ENCODE measurements at places on chromosomes 2 and 18.

- DNase-seq = no peak
Measured at GRCh38 chr2:53181759-53182158, 585.8 kb upstream of the CHAC2 start.

DNA sequence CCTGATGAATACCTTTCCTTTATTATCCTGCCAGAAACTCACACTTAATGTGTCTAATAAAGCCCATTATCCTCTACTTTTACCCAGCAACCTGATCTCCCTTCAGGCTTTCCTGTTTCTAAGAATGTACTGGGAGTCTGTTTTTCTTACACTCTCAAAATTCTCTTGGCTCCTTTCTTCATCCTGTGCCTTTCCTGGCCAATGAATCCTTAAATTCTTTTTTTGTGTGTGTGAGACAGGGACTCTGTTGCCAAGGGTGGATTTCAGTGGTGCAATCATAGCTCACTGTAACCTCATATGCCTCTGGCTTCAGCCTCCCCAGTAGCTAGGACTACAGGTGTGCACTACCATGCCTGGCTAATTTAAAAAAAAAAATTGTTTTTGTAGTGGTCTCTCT lies 72.7 kb downstream of the MAP2 start:
- no peak for DNase-seq

DNA sequence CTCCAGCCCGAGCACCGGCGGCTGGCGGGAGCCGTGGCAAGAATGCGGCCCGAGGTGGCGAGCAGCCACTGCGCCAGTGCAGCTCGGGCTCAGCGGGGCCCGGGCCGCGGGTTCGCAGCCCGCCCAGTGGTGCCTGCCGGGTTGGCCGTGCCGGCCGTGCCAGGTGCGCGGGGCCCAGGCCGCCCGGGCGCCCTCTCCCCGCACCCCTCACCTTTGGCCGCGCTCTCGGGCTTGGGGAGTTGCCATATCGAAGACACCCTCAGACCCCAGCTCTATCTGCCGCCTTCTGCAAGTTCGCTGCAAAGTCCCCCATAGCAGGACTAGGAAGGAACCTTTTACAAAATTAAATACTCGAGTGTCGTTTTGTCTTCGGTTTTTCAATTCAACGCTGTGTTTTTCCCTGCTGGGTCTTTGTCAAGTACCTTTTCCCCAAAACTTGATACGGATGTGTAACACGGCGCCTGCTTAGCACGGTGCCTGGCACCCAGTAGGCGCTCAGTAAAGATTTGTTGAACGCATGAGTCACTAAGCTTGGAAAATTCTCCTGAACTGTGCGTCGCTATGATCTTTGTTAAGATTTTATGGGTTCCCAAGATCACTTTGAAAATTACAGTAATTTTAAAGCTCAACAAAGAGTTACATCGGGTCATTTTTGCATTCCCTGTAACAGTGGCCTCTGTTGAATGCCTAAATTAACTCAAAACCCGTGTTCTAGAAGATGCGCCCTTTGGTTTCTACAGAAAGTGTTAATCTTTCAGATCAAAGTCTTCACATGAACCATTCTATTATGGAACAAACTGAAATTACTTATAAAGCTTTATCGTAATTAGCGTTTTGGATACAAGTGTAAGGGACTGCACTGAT lies 750 bp downstream of the STRADB start:
- no peak for DNase-seq

GRCh38 chr2:86750240-86750839 lies 30.2 kb downstream of the RMND5A start:
- DNase-seq = no peak

DNA sequence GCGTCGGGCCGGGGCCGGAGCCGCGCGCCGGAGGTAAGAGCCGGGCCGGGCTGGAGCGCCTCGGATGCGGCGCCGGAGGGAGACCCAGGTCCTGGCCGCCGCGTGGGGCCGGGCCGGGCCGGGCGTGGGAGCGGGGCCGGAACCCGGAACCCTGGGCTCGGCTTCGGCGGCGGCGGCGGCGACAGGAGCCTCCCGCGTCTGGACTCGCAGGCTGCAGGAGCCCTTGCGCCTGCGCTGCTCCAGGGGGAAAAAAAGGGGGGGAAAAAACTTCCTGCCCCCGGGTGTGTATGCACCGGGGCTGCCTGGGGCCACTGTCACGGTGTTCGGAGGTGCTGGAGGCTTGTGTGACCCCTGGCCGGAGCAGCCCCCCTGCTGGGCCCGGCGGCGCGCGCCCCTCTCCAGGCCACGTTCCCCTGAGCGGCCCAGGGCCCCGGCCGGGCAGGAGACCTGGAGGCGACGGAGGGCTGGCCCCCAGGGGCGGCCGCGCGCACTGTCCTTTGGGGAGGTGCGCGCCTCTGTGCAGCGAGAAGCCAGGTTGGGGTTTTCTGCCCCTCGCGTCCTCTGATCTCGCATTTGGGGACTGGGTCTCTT lies 864 bp downstream of the KLHL29 start:
- DNase-seq = no peak

GRCh38 chr2:34907812-34908211 lies 1308.7 kb upstream of the FAM98A start:
- DNase-seq = no peak

GRCh38 chr18:59866551-59867269 lies 33.1 kb upstream of the PMAIP1 start:
- no peak for DNase-seq

GRCh38 chr18:9934274-9934673 lies 20.5 kb downstream of the VAPA start:
- no peak for DNase-seq

DNA sequence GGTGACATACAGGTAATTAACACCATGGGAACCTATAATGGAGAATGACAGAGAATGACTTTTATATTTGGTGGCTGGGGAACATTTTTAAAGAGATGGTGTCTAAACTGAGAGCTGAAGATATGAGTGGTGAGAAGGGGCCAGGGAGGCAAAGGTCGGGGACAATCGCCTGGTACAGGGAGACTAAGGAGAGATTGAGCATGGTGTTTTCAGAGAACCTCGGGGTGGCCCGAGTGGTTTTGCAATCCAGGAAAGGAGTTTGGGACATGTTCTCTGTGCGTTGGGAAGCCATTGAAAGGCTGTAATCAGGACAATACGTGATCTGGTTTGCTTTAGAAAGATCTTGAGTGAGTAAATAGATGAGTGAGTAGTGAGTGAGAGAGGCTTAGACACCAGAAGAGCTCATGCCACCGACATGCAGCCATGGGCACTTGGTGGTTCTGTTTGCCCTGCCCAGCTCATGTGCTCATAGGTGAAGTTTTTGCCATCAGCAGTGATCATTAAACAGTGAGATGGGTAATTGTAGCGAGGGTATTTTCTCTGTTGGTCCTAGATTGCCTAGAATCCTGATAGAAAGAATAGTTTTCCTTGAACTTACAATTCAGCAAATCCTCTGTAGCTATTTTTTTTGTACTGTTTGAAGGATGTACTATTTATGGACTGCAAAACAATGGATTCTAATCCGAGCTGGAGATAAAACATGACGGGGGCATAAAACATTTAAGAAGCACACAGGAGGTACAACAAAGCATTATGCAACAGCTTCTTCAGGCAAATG lies 114.7 kb downstream of the SH3RF3 start:
- DNase-seq = no peak

GRCh38 chr2:110869472-110870446 lies 137.4 kb downstream of the ACOXL start:
- DNase-seq = no peak

- DNase-seq = no peak
Measured at GRCh38 chr2:128544321-128545037, 225.8 kb upstream of the HS6ST1 start.

DNA sequence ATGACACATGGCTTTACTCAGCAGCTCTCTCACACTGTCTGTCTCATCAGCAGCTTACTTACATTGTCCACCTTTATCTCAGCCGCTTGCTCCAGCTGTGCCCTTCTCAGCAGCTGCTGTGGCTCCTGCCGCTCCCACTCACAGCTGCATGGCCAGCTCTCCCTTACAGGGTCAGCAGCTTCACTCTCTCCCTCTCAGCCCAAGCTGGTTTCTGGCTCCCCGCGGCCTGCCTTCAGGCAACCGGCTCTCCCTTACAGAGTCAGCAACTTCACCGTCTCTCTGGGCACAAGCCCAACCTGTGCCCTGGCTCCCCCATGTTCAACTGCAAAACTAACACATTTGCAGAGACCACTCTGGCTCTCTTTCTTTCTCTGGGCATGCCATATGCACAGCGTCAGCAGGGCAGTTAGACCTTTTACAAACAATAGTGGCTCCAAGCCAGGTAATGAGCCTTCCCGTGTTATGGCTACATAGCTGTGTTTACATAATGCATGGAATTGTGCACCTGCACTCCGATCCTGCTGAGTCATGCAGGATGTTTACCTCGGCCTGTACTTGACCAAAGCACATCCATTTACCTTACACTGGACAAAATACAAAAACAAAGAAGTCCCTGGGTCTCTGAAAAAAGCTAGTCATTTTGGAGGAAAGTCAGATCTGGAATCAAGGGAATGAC lies 167.3 kb downstream of the DOK6 start:
- DNase-seq = no peak

DNA sequence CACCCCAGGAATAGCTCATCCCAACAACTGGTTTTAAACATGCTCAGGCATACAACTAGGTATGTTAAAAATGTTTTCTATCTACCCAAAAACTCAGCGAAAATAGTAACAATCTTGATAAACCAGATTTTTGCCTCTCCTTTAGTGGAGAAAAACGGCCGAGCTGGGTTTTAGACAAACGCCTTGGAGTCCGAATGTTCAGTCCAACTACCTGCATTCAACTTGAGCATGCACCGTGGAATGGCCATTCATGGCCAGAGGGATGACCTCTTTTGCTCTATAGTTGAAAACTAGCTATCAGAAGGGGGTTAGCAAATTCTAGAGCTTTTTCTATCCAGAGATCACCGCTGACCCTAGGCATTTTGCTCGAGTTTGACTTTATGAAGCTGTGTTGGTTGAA lies 30.8 kb downstream of the PDIA6 start:
- no peak for DNase-seq

- DNase-seq = no peak
Measured at GRCh38 chr2:212667751-212668316, 129.2 kb upstream of the ERBB4 start.

GRCh38 chr2:124048102-124048501 lies 23.0 kb downstream of the CNTNAP5 start:
- no peak for DNase-seq

DNA sequence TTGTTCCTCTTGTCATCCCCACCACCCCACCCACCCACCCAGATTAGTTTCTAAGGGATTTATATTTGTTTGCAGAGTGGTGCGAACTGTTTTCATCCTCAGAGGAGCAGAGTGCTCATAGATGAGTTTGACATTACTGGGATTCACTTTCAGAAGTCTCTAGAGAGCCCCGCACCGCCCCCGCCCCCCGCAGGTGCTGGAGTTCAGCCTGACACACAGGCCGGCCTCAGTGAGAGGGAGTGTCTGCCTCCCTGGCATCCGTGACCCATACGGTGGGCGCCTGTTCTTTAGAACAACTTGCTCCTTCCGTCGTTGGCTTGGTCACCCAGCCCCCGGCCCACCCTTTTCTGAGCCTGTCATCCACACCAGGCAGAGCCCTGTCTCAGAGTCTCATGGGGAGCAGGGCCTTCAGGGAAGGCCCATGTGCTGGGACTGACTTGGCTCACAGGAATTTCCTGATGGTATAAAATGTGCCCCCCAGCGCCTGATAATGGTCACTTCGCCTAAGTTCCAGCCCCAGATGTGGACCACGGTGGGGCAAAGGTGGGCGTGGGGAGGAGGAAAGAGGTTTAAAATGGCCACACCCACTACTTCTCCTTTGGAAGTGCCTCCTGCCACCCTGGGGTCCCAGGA lies 44.3 kb downstream of the HPCAL1 start:
- no peak for DNase-seq

DNA sequence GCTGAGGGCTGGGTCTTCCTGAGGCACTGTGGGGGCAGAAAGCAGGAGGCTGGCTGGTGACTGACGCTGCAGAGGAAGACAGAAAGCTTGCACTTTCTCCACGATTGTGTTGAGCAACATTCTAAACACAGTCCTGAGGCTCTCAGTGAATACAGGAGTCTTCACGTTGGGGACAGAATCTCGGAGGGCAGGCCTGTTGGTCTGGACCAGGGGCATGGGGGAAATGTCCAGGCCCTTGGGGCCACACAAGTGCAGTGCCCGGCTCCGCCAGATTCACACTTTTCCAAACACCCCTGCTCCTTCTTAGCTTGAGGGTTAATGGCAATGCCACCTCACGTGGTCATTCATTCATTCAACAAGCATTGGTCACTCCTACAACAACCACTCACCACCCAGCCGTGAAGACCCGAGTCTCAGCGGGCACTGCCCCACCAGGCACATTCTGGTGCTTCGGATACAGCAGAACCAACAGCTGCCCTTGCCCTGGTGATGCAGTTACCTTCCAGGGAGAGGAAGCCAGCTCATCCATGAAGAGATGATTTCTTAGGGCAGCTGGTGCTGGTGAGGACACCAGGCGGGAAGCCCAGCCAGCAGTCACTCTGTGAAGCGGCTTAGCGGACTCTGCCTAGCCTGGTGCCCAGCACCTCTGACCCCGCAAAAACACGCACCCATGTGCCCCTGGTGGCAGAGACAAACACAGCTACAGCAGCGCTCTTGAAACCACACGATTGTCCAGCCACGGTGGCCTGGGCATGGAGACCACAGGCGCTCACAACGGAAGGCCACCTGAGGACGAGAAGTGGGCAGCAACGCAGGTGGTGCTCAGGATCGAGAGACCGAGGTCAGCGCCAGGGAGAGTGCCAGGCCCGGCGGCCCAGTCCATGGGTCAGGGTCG lies 10.9 kb upstream of the GPC1 start:
- DNase-seq = no peak

- DNase-seq = no peak
Measured at GRCh38 chr2:27889774-27890145, 427 bp downstream of the RBKS start.

GRCh38 chr18:70653671-70654070 lies 364.8 kb downstream of the SOCS6 start:
- DNase-seq = no peak

DNA sequence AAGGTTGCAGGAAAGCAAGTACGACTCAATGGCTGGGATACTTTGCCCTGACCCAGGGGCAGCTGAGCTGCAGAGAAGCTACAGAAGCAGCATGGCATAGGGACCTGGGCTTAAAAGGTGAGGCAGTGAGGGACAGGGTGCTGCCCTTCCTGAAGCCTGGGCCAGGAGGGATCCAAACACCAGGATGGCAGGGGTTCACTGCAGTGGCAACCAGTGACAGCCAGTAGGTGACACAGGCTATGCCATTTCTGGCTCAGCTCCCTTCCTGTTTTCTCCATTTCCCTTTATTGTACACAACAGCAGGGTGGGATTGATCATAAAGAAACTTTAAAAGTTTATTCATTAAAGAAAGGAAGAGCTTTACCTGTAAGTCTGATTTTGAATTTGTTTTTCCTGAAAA lies 48.8 kb downstream of the CABYR start:
- no peak for DNase-seq

GRCh38 chr2:174648896-174649295 lies 51.3 kb upstream of the WIPF1 start:
- no peak for DNase-seq

- DNase-seq = no peak
Measured at GRCh38 chr18:34352385-34353163, 127.9 kb upstream of the NOL4 start.

GRCh38 chr2:147525819-147526489 lies 318.9 kb upstream of the ACVR2A start:
- DNase-seq = no peak

GRCh38 chr18:24024425-24024824 lies 9.9 kb downstream of the TTC39C start:
- DNase-seq = no peak

GRCh38 chr18:57113799-57114420 lies 33.0 kb upstream of the BOD1L2 start:
- no peak for DNase-seq

GRCh38 chr18:60123031-60123430 lies 223.2 kb downstream of the PMAIP1 start:
- DNase-seq = no peak

GRCh38 chr2:7966032-7966431 lies 715.8 kb upstream of the ID2 start:
- DNase-seq = no peak

Measured in AML-193 (cell line).